ENCODE measurements at places on chromosomes 12 and 14.

- DNase-seq, result no peak
These were observed 22.2 kb downstream of the TMEM30B start for GRCh38 chr14:61258985-61259384.

DNA sequence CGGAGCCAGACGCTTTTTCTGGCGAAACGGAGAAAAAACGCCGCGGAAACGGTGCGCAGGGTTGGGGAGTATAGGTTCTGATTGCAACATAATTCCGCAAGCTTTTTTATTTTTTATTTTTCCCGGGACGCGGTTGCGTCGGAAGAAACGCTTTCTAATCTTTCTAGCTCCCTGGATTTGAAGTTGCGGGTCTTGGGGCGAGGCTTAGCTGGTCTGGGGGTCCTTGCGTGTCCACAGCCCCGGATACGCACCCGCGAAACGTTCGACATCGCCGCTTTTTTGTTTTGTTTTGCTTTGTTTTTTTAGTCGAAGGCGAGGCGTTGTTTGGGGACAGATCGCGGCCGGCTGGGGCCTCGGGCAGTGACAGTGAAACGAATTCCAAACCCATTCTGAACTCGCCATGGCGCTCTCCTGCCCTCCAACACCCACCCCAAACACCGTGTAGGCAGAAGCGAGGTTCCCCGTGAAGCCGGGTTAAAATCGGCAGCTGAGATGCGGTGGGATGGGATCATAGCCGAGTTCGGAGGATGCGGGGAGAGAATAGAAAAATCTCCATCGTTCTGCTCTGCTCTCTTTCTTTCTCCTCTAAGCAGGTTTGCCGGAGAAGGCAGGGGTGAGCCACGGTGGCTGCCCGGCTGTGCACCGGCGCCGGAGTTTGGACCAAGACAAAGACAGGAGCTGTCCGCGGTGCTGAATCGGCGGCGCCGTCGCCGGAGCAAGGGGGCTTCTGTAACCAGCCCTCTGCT is 8.1 kb upstream of the LHX5 start:
- peak; percentile 64 for DNase-seq

GRCh38 chr14:61130512-61131260 is 149.6 kb downstream of the SLC38A6 start:
- no peak for DNase-seq

DNA sequence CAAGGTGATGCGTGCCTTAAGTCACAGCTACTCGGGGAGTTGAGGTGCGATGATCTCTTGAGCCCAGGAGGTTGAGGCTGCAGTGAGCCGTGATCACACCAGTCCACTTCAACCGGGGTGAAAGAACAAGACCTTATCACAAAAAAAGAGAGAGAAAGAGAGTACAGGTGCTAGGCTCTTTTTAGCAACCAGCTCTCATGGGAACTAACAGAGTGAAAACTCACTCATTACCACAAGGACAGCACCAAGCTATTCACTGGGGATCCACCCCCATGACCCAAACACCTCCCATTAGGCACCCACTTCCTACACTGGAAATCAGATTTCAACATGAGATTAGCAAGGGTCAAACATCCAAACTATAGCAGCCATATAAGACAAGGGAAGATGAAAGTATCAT is 164.2 kb downstream of the NDUFA12 start:
- DNase-seq, result no peak

GRCh38 chr12:41466802-41467201 is 278.7 kb downstream of the PDZRN4 start:
- DNase-seq, result peak; percentile 24

- no peak for DNase-seq
These were observed 393.9 kb downstream of the PAWR start for GRCh38 chr12:79296871-79297270.

- no peak for DNase-seq
These were observed 120.0 kb upstream of the SLC38A2 start for GRCh38 chr12:46492471-46493085.

DNA sequence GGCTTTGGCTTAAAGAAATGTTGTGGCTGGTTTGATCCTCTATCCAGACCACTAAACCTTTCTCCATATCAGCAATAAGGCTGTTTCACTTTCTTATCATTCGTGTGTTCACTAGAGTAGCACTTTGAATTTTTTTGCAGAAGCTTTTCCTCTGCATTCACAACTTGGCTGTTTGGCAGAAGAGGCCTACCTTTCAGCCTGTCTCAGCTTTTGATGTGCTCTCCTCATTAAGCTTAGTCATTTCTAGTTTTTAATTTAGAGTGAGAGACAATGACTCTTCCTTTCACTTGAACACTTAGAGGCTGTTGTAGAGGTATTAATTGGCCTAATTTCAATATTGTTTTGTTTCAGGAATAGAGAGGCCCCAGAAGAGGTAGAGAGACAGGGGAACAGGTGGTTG is 13.8 kb downstream of the KCNMB4 start:
- DNase-seq, result no peak
